ENCODE measurements at places on chromosomes 4 and X.

- DNase-seq = no peak
These were observed 84.6 kb downstream of the TSPAN5 start for GRCh38 chr4:98573791-98574190.

DNA sequence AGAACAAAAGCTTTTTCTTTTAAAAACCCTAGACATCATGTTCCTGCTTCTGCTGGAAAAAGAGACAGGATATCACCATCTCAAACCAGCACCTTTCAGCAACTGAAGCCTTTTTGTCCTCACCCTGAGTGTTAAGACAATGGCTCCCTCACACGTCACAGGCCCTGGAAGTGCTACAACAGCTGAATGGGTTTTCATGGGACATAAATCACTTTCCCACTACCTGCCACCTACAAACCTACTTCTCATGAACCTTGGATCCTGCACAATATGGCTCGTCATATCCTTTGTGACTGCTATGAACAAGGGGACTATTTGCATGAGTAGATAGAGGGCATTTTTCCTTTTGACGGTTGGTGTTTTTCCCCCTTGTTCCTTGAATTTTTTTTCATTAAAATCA, 93.6 kb downstream of the TSPAN5 start:
- no peak for DNase-seq

GRCh38 chrX:41688835-41689234, at the start of gene GPR34:
GPR34 (plus strand) TSS chrX:41688973; CDS start chrX:41695634, 6,661 bp downstream.
- no peak for DNase-seq

DNA sequence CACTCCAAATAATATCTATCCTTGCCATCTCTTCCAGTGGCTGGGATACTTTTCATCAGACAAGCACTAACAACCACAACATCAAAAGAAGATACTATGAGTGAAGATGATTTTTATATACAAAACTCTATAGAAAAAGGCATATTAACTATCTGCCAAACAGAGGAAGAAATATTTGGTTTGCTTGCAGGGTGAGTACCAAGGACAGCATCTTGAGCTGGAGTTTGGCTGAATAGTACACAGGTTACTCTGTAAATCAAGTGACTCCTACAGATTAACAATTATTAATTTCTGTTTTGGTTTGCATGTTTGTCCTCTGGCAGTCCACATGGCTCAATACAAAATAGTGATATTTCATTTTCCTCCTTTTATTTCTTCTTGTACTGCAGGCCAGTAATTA, 248.0 kb downstream of the RBMX2 start:
- no peak for DNase-seq

DNA sequence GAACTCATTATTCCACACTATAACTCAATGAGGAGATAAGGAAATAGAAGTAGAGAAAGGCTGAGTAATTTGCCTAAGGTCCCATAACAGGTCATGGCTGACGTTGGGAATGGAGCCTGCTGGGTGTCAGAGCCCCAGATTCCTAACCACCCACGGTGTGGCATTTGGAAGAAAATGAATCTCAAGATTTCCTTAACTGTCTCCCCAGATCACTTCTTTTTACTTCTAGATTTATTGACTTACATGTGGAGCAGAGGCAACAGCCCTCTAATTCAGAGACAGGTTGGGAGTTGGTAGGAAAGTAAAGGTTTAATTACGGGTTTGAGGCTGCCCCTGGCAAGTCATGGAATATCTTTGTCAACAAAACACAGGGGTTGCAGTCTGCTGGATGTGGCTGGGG, 134.0 kb downstream of the ARHGAP10 start:
- DNase-seq = no peak

DNA sequence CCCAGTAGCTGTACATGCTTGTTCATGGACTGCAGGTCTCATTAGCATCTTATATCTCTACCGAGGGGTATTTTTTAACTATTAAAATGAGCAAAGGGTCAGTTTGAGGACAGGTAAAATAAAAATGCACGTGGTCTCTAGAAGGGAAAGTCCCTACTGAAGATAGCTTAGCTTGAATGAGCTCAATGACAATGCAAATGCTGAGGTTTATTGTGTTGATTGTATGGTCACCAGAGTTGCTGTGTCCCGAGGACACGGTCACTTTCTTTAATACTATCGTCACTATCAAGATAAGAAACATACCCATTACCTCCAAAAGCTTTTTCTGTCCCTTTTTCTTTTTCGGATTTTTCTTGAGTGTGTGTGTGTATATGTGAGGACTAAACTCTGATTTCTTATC, 250.5 kb upstream of the PRKX start:
- DNase-seq = no peak

DNA sequence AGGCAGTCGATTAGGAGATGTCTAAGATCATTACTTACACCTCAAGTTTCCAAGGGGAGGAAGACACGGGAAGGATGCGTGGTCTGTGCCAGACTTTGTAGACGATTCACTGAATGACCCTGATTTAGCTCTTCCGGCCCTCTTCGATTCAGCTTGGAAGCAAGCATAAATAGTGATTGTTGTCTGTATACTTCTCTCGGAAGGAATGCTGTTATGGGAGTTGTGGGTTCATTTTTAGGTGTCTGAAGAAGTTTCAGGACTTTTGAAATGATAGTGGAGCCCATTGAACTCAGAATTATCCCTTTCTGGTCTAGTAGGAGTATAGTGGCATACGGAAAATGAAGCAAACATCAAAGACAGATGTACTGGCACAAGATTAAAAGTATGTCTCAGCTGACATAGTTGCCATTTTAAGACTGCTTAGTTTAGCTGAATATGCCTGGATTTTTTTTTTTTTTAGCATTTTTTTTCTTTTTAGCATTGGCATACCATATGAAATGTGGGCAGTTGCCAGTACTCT, 1.0 kb upstream of the ANKRD17 start:
- peak; percentile 10 for DNase-seq

DNA sequence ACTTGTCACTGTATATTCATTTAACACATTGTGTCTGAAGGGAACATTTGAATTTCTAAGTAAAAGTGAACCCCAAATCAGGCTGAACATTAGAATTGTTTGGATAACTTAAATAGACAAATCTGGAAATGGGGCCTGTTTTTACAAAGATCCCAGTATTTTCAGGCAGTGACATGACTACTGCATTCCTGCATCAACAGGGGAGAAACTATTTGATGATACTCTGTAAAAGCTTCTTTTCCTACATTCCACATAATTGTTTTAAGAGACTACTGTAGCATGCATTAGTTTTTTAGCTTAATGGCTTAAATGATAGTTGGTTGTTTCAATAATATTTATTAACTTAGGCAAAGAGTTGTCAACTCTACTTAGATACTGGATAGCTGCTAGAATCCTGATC, 127.0 kb downstream of the PDS5A start:
- DNase-seq = no peak

DNA sequence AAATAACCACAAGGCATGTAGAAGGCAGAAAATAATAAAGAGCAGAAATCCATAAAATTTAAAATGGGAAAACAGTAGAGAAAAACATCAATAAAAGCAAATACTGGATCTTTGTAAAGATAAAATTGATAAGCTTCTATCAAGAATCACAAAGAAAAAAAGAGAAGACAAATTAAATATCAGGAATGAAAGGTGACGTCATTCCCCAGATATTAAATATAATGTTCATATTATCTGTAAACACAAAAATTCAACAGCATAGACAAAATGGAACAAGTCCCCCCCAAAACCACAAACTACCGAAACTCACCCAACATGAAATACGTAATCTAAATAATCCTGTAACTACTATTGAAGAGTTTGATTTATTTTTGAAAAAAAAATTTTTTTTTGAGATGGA, 30.5 kb upstream of the FAM120C start:
- no peak for DNase-seq

GRCh38 chr4:153722036-153722435, 37.8 kb downstream of the RNF175 start:
- DNase-seq = no peak

DNA sequence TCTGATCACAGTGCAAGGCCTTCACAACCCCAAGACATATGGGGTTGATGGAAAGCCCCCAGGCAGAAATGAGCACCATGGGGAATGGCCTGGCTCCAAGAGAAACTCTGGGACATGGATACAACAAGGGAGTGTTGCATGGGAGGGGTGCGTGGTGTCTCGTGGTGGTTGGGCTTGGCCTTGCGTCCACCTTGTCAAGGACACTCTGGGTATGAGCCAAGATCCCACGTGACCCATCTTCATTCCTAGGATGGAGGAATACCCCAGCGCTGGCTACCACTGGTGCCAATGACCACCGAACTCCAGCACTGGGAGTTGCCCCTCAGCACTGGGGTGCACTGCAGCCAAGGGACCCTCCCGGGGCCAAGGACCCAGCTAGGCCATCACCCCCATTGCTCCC, 267.5 kb upstream of the AGTR2 start:
- DNase-seq = no peak

DNA sequence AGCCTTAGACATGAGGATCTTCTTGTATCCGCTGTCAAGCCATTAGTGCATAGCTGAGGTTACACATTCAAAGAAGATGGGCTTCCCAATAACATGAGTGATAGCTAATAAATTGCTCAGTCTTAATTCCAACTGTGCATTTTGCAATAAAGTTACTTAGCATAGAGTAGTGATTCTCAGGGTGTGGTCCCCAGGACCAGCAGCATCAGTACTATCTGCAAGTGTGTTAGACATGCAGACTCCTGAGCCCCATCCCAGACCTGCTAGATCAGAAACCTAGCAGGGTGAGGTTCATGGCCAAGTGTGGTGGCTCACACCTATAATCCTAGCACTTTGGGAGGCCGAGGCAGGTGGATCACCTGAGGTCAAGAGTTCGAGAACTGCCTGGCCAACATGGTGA, 20.1 kb downstream of the ATP10D start:
- no peak for DNase-seq

DNA sequence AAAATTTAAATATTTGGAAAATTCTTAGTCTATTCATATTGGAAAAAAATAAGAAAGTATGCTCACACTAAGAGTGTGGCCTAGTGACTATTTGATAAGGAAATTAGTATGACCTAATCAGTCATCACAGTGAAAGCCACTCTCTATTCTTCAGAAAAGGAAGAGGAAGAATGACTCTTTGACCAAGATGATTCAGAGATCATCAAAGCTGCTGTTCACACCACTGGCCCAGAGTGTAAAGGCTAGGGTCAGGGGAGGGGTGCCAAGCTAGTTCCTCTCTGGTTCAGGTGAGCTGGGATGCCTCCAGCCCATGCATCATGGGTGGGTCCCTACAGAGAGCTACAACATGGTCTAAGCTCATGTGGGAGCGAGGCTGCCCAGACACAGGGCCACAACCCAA, 396.9 kb upstream of the NDST3 start:
- DNase-seq = no peak

DNA sequence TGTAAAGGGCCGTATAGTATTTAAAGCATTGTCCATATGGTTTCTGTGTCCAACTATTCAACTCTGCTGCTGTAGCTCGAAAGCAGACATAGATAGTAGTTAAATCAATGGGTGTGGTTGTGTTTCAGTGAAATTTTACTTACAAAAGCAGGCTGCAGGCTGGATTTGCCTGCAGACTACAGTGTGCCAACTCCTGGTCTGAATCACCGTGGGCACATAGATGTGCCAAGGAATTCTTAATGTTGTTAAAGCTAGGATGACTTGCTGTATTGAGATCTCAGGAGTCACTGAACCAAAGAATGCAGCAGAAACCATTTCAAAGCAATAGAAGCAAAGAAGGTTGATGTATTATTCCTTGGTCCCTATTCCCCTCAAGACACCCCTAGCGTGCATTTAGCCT, 379.0 kb downstream of the STIM2 start:
- no peak for DNase-seq

- no peak for DNase-seq
These were observed 147.8 kb downstream of the GRIA3 start for GRCh38 chrX:123331859-123332258.

Measured in stimulated activated CD4-positive, alpha-beta T cell treated with anti-CD3 and anti-CD28 coated beads, Interleukin-12 subunit alpha, Interleukin-12 subunit beta, amount 100 ng/mL, for 48 hours (primary cell).